ENCODE measurements at places on chromosomes 12 and 14.
A peak's percentile ranks its signal among the peaks of the same experiment; 100 is the strongest.

- DNase-seq, result peak; percentile 78
Measured at GRCh38 chr12:68559246-68559645, 51.5 kb upstream of the RAP1B start.

GRCh38 chr14:99910337-99911309, 117.4 kb downstream of the EML1 start:
- no peak for DNase-seq

GRCh38 chr14:75825147-75825592, 156.6 kb downstream of the TGFB3 start:
- no peak for DNase-seq

DNA sequence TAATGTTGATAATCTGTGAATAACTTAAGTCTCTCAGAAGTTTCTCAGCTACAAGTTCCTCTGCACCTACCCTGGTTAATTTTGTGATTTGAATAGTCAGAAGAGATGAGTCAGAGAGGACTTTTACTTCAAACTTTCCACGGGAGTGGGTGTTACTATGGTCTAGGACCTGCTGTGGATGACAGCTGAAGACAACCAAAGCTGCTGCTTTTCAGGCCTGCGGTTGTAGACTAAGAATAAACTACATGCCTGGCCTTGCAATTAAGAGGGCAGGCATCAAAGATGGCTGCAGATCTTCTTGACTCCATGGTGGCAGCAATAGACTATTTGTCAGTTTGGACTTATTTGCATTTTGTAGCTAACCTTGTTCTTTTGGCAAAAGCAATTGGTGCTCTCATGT, 227.1 kb upstream of the KRR1 start:
- no peak for DNase-seq

- DNase-seq, result no peak
Measured at GRCh38 chr12:69927164-69927563, 102.1 kb downstream of the MYRFL start.

DNA sequence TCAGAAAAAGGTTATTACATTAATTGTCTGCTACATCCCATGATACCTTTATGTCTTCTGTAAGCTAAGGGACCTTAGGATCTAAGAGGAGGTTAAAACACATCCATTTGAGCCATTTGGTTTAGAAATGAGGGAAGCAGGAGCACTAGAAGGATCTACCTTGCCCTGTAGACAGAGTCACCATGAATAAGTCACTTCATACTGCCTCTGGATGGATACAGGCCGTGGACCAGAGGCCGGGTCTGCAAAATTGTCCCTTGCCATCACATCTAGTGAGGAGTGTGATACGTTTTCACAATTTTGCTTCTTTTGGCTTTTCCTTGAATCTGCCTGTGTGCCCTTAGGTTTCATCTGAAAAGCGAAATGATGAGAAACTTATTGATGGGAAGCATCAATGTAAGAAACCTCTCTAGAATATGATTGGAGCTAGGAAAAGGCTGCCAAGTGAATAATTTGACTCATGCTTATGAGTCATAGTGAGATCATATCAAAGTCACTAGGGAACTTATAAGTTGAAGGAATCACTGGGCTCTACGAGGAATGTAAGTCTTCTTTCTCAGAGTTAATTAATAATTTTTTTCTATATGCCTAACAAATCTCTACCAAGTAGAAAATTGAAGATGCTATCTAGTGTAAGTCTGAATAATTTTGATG, 10.8 kb downstream of the GLRX5 start:
- DNase-seq, result peak; percentile 87

- no peak for DNase-seq
Measured at GRCh38 chr14:88604212-88604611, 41.4 kb downstream of the ZC3H14 start.

DNA sequence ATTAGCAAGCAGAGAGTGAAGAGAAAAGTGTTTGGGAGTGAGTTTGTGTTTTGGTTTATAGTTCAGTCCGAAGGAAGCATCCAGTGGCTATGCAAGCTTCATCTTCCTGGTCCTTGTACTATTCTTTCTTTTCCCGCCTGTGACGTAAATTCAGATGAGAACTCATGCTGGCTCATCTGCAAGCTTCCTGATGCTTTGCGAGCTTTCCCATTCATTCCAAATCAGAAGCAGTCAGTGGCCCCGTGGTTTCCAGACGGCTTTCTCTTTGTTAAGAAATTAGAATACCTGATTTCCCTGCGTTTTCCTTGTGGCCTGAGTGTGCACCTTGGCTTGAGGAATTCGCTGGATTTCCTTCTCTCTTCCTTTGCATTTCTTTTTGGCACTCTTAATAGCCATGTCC, 89.5 kb downstream of the TESC start:
- no peak for DNase-seq

DNA sequence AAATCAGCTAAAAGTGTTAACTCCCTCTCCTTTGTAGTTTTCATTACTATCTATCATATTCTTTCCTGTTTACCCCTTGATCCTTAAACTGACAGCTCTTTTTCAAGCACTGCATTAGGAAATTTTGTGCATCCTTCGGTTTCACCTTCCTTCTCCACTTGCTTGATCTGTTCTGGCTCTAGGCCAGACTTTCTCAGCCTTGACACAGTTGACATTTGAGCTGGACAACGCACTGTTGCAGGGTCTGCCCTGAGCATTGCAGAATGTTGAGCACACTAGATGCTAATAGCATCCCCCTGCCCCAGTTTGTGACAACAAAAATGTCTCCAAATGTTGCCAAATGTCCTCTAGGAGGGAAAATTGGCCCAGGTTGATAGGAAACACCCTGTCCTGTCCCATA, 75.4 kb upstream of the KCNJ8 start:
- DNase-seq, result no peak
